EL (cell line): ENCODE measurements at places on chromosomes 2 and 18.

GRCh38 chr2:99403524-99403923, 66.3 kb downstream of the EIF5B start:
- no peak for DNase-seq

DNA sequence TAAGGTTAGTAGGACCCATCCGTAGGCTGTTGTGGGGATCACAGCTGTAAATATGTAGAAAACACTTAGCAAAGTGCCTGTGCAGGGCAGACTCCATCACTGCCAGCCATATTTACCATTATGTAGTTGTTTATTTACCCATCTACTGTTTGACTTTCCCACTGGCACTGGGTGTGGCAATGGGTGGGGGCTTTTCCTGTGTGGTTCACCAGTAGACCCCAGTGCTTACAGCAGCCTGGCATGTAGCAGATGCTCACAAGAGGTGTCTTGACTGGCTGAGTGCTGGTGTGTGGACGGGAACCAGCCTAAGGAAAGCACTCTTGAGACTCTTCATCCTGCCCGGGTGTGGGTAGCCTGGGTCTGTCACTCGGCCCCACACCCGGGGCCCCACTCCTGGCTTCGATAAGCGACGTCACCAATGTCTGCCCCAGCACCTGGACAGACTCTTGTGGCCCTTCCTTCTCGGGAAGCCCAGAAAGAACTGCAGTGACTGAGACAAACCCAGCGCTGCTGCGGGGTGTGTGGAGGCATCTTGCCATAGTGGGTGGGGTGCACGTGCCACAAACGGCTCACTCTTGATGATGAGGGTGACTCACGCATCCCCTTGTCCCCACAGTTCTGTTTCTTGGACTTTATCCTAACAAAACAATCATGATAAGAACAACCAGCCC, 78.3 kb downstream of the HDAC4 start:
- DNase-seq: peak; percentile 75

- no peak for DNase-seq
Observed at GRCh38 chr2:18900691-18901141, 311.3 kb upstream of the NT5C1B start.

DNA sequence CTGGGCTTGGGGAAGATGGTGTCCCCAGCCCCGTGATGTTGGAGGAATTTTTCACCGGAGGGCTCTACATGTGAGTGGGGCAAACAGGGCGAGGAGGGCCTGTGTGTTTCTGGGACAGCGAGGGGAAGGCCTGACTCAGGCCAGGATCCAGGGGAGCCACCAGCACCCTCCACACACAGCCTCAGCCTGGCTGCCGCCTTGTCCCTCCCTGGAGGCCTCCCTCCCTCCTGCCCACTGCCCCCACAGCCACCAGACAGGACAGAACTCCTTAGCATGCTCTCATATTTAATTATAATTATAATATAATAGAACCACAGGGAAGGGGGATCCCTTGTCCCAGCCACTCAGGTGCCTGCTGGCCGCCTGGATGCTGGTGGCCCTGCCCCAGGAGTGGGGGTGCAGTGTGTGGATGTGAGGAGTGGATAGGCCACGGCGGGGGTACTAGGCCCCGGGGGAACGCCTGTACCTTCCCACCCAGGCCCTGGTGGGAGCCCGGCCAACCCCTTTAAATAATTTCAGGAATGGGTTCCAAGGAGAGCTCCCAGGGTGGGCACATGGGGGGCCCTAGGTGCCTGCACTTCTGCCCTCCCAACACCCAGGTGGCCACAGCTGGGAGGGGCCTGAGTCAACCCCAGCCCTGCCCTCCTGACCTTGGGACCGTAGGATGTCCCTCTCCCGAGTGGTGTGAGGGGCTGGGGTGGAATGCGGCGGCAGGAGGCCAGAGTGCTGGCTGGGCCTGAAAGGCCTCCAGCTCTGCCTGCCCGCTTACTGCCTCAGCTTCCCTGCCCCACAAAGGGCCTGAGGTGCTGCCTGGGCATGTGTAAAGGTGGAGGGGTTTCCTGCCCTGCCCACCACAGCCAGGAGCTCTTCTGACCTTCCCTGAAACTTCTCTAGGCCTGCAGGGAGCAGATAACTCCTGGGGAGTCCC, 8.8 kb downstream of the PDCD1 start:
- no peak for DNase-seq

GRCh38 chr2:85073033-85073432, 60.2 kb upstream of the TCF7L1 start:
- DNase-seq: no peak

- no peak for DNase-seq
Observed at GRCh38 chr2:239688122-239688681, 287.4 kb upstream of the HDAC4 start.

- DNase-seq: no peak
Observed at GRCh38 chr2:196247976-196248280, 76.5 kb upstream of the STK17B start.

DNA sequence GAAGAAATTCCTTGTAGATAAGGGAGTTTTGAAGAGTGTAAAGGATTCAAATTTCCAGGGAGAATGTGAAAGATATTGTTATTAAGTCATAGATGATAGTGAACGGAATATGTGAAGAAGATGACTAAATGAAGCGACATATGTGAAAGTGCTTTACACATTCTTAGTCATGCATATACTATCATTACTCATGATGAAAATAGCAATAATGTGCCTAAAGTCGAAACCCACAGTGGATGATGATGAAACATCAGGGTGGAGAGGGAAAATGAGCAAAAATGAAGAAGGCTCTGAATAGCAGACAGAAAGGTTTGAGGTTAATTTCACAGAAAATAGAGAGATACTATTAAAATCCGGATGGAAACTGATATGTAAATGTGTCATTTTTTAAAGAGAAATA, 1237.1 kb downstream of the LRP1B start:
- DNase-seq: peak; percentile 71

DNA sequence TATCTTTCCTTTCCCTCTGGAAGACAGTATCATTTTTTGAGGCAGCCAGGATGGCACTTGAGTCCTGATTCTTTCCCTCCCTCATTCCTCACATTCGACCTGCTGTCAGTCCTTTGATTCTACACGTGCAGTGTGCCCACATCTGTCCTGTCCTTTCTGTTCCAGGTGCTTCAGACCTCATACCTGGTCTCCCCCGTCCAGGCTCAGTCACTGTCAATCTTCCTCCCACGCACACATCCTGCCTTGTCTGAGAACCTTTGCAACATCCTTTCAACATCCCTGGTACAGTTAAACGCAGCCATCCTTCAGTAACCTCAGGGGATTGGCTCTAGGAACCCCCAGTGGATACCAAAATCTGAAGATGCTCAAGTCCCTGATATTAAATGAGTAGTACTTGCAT, 10.1 kb downstream of the BCL2 start:
- DNase-seq: no peak

- DNase-seq: no peak
Observed at GRCh38 chr18:26763446-26764110, 101.9 kb downstream of the AQP4 start.

DNA sequence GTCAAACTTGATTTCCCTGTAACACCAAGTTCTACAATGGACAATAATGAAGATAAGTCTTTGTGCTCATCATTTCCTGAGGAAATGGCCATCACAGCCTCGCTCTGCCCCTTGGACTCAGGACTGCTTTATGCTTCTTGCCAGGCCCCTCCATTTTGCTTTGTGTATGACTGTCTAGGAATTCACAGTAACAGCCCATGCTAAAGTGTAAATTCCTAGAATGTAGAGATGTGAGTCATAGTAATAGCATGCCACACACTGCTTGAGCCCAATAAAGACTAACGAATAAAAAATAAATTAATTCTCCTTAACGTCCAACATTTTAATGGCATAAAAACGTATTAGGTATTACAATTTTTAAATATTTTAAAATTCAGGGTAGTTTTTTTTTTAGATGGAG, 226.5 kb downstream of the PID1 start:
- DNase-seq: peak; percentile 32
